ENCODE measurements at places on chromosomes 3 and 15. TPM values are rescaled to one million over a fixed set of nuclear protein-coding genes. Genes with fewer than 3 reads are reported as not detected.

Gene CDC25A
- 6.8 TPM for total RNA-seq

Gene NFKBIZ
- 311 TPM for total RNA-seq

Gene SLC12A1
- total RNA-seq: not detected

Gene A4GNT
- total RNA-seq: not detected

Gene NMB
- 4.2 TPM for total RNA-seq

GRCh38 chr3:43001556-43002121, 22.5 kb downstream of the GASK1A start:
- peak overlapping the region; percentile 13 for H3K4me3 ChIP-seq
- DNase-seq: no peak
- peaks cover 41% of the 10 kb centered on the region for H3K4me1 ChIP-seq

DNA sequence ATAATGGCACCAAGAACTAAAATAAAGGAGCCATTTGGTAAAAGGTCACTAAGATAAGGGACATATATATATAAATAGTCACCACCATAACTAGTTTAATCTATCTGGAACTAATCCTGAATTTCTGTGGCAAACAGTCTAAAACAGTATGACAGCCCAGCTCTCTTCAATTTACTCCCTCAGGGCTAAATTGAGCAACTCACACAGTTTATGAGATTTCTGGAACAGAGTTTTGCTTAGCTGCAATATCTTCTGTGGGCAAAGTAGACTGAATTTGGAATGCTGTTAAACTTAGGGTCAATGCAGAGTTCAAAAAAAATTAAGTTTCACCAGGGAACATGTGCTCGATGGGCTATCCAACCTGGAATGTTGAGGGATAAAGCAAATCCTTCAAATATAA, 70.1 kb upstream of the VEPH1 start:
- no peak overlapping the region for H3K27ac ChIP-seq
- H3K4me1 ChIP-seq: peaks cover 11% of the 10 kb centered on the region
- H3K4me3 ChIP-seq: no peak overlapping the region
- no peak for DNase-seq
- no peaks in the 10 kb centered on the region for H3K36me3 ChIP-seq
- no peaks in the 10 kb centered on the region for H3K27me3 ChIP-seq

GRCh38 chr3:13296662-13297061, 123.5 kb downstream of the NUP210 start:
- no peaks in the 10 kb centered on the region for H3K36me3 ChIP-seq
- H3K27ac ChIP-seq: no peak overlapping the region
- H3K27me3 ChIP-seq: peaks cover 39% of the 10 kb centered on the region
- H3K4me3 ChIP-seq: no peak overlapping the region
- DNase-seq: no peak

GRCh38 chr15:69466733-69467132, 14.1 kb downstream of the RPLP1 start:
- H3K4me3 ChIP-seq: no peak overlapping the region
- H3K36me3 ChIP-seq: no peaks in the 10 kb centered on the region
- no peak overlapping the region for H3K27ac ChIP-seq
- H3K4me1 ChIP-seq: peaks cover 32% of the 10 kb centered on the region

DNA sequence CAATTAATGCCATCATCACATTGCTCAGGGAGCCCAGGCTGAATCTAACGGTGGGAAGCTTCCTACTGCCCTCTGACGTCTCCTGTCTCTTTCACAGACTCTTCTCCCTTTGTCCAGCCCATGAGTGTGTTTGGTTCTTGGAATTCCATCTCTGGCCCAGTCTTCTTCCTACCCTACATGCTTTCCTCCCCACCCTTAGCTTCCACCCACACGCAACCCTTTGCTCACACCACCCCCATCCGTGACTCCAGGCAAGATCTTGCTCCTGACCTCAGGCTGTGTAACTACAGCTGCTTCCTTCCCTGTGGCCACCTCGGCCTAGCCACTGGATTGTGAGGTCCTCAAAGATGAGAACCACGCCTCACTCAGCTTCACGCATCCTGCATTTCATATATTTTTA, 72.3 kb upstream of the THBS1 start:
- H3K4me3 ChIP-seq: no peak overlapping the region
- peaks cover 10% of the 10 kb centered on the region for H3K4me1 ChIP-seq
- no peak overlapping the region for H3K27ac ChIP-seq
- H3K36me3 ChIP-seq: no peaks in the 10 kb centered on the region
- no peaks in the 10 kb centered on the region for H3K27me3 ChIP-seq

DNA sequence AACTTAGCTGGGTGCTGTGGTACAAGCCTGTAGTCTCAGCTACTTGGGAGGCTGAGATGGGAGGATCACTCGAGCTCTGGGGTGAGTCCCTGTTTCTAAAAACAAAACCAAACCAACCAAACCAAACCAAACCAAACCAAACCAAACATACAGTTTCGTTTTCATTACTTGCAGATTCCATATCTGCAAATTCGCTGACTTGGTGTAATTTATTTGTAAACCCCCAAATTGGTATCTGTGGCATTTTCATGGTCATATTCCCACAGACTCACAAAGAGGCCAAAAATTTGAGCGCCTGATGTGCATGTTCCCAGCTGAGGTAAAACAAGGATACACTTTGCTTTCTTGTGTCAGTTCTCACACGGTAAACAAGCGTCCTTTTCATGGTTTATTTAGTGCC, 1138.3 kb downstream of the ROBO1 start:
- no peaks in the 10 kb centered on the region for H3K27me3 ChIP-seq
- H3K4me3 ChIP-seq: no peak overlapping the region
- H3K4me1 ChIP-seq: peaks cover 10% of the 10 kb centered on the region
- DNase-seq: no peak
- H3K36me3 ChIP-seq: peaks cover 33% of the 10 kb centered on the region
- H3K27ac ChIP-seq: no peak overlapping the region

GRCh38 chr3:116341899-116342298, 103.4 kb downstream of the LSAMP start:
- DNase-seq: no peak
- H3K27ac ChIP-seq: no peak overlapping the region
- H3K4me3 ChIP-seq: no peak overlapping the region
- H3K36me3 ChIP-seq: no peaks in the 10 kb centered on the region
- no peaks in the 10 kb centered on the region for H3K27me3 ChIP-seq

DNA sequence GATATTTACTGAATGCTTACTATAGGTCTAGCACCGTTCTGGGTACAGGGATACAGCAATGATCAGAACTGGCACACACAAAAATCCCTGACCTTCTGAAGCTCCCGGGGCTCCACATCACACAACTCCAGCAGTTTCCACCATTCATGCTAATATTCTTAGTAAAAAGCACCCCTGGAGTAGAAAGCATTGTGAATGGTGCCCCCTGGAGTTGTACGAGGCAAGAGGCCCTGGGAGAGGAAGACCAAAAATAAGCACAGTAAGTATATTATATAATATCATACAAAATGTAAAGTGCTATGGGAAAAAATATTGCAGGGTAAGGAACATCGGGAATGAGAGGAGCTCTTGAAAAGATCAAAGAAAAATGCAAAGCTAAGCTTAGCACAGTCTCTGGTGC, 790 bp upstream of the SRGAP3 start:
- peak overlapping the region; percentile 48 for H3K27ac ChIP-seq
- H3K4me1 ChIP-seq: peaks cover 25% of the 10 kb centered on the region
- DNase-seq: no peak
- no peaks in the 10 kb centered on the region for H3K36me3 ChIP-seq
- H3K4me3 ChIP-seq: peak overlapping the region; percentile 59

DNA sequence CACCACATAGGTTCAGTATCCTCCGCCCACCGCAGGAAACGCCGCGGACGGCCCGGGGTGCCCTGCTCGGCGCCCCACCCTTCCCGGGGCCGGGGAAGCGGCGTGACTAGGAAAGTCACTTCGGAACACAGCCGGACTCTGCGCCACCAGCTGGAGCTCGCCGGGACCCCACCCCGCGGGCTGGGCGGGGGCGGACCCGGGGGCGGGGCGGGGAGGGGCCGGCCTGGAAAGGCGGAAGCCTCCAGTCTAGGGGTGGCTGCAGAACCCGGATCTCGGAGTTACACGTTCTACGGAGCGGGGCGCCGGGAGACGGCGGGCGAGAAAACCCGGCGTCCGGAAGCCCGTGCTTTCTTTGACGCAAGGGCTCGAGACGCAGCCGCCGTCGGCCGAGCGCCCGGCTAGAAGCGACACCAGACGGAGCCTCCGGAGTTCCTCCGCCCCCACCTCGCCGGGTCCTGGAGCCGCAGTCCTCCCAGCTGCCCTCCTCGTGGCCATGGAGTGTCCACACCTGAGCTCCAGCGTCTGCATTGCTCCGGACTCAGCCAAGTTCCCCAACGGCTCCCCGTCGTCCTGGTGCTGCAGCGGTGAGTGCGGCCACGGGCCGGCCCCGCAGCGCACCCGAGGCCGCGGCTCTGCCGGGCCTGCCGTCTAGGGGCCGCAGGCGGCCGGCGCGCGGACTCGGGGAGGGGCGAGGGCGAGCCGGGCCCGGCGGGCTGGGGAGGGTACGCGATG, at the start of gene USP3:
TSS of gene USP3 (plus strand) at position 347 of the 732 bp plus-strand sequence. CDS start at position 494, 147 bp downstream.
- H3K27ac ChIP-seq: peak within 1 kb of the TSS; percentile 96

All from suprapubic skin (tissue), 4 donors.